ENCODE measurements at places on chromosomes 12 and 14. TPM values are rescaled to one million over a fixed set of nuclear protein-coding genes. Genes with fewer than 3 reads are reported as not detected.

- no peak for DNase-seq
These were observed 2.3 kb downstream of the SMARCC2 start for GRCh38 chr12:56186957-56187356.

DNA sequence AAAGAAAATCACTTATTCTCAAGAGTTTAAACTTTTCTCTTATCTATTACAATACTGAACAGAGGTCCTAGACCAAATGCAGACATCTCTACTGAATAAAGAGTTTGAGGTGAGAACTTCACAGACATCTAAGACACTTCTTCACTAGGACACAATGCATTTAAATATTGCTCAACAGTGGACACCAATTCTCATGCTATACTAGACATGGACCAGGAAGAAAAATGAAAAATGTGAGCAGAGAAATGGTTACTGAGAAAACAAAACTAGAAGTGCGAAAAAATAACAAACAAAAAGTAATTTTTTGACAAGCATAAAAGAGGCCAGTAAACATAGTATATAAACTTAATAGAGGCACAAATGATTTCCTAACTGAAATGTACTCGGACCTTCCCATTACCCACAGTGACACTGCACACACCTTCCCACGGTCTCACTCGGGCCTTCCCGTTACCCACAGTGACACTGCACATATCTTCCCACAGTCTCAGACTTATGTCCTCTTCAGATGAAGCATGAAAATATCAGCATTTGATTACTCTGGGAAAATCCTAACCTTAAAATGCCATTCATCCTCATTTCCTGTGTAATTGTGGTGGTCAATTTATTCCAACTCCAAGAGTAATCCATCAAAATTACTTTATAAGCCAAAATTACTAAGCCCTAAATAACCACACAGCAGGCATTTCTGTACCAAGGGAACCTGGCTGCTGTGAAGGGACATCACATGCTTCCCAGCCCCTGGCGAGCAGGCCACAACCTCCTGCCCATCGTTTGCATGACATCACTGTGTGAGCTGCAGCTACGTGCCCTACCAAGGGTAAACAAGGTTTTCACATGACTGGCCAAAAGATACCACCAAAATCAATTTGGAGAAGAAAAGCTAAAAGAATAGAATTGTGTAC, 6.4 kb downstream of the SLC15A4 start:
- DNase-seq, result peak; percentile 55

GRCh38 chr14:100617410-100618317, 30.4 kb upstream of the BEGAIN start:
- DNase-seq, result no peak

DNA sequence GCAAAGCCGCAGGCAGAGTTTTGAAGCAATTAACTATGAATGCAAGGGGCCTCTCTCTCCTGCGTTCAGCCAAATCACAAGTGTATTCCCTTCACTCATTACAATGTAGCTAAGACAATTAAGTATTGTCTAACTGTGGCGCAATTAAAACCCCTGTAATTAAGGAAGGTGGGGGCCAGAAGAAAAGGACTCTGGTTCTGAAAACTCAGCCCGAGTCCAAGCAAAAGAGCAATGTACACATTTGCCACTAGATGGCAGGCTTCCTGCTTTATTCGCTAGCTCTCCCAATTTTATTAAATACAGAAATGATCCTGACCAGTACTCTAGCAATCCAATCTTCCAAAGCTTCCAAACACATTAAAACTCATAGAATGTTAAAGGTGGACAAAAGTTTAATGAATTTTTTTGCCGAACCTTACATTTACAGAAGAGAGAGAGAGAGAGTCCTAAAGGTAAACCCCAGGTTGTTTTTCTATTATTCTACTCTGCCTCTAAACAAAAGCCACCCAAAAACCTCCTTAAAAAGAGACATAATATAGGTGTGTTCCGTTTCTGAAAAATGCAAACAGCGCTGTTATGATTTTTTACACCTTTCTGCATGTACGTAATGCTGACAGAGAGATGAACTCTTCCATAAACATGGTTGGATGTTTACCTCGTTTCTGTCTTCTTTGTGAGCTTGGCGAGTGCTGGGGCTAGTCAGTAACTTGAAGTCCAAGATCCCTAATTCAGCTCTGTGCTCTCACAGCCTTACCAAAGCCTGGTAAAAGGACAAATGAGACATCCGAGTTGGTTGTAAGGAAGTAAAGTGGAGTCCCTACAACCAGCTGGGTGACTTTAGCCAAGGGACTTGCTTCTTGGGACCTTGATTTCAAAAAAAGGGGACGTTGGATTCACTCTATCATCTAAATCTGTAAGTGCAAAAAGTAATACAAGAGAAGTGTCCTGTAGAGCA, 50.9 kb upstream of the VASH1 start:
- peak; percentile 47 for DNase-seq

GRCh38 chr12:42691991-42692557, 102.5 kb upstream of the PRICKLE1 start:
- DNase-seq, result no peak

GRCh38 chr12:58764100-58764953, 156.0 kb downstream of the LRIG3 start:
- no peak for DNase-seq

GRCh38 chr14:45698462-45699134, 445.6 kb upstream of the MIS18BP1 start:
- peak; percentile 56 for DNase-seq

DNA sequence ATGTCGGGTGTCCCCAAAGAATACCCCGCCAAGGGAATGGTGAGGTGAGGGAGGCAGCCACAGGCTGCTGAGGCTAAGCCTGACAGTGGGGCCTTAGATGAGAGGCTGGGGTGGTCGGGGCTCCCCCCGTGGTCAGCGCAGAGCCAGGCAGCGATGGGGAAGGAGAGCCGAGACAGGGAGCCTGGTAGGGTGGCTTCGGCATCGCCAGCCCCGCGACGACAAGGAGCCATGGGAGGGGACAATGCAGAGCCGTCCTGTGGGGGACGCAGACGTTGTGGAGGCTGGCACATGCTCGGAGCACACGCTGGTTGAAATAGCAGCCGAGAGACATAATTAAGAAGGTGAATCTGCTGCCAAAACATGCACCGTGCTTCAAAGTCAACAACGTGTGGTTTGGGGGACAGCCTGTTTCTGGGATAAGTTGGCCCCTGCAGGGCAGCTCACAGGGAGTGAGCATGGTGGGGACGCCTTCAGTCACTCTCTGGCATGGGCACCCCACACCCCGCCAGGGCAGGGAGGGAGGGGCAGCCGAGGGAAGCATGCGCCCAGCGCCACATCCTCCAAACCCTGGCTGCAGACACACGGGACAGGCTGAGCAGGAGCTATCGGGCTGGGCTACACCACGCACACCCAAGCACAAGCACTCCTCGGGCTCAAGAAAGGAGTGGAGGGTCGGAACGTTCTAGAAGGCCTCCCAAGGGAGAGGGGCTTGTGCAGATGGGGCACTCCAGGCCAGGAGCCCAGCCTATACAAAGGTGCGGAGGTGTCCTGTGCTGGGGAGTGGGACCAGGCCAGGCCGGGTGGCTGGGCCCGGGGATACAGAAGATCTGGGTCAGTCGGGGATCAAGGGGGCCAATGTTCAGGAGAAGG, 66.6 kb upstream of the C14orf180 start:
- DNase-seq, result no peak

DNA sequence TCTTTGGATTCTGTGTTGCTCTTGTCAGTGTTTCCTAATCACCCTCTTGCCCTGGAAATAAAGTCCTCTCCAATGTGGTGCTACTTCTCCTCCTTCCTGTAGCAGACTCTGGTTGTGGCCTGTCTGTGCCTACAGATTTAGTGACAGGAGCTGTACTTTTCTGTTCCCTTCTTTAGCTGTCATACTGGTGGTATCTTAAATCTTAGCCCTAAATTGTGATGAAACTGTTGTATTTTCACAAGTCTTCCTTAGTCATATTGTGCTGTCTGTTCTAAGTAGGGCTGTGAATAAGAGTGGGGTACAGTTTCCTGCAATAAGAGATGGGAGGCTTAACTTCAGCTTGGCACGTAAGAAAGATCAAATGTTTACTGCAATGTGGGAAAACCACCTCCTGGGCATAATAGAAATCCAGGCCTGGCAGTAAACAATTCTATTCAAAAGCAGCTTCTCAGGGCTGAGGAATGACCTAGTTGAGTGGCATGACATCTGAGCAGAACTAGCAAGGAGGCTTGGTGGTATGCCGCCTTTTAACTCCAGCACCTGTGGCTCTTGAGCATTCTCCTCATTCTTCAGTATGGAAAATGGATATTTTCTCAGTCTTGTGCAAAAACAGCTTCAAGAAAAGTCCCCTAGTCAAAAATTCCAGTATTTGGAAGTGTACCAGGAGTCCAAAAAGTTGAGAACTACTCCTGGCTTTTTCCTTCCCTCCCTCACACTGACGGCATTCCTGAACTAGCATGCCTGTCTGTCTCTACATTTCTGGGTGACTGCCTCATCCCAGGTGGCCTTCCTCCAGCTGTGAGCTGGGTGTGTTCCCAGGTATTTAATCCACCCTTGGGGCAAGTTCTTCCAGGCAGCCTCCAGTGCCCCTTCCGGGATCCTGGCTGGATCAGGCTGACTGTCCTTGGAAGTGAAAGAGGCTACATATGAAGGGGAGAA, 19.5 kb downstream of the ANO6 start:
- peak; percentile 91 for DNase-seq

- DNase-seq, result no peak
These were observed 837 bp upstream of the STX2 start for GRCh38 chr12:130839770-130840404.

GRCh38 chr14:53946404-53947093, 10.1 kb downstream of the BMP4 start:
- no peak for DNase-seq

DNA sequence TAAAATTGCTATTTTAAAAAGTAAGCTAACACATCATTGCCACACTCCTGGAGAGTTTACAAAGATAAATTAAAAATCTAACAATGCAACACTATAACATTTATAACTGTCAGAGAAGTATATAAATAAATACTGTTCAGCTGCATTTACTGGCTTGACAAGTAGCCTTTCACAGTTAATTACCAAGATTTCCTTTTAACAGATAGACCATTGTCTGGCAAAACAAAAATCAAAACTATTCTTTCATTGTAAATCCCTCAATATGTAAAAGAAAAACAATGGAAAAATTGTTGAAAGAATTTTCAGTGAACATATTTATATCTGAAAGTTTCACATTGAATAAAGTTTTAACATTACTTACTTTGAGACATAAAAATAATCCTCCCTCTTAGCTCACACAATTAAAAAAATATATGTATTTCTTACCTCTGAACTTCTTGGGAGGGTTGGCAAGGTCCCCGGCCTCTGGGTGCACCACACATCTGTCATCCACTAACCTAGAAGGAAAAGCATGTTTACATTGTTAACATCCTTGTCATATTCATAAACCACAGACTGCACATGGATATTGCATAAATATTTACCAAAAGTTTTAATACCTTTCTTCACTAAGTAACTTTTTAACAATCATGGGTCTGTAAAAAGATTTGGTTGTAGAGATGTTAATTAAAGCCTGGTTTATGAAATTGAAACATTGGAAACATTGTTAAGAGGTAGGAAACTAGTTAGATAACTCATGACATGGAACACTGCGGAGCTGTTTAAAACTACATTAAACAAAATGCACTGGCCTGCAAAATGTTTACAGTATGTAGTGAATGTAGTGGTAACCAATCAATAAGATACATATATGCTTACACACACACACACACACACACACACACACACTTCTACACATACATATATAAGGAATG, 43.0 kb downstream of the ITPR2 start:
- DNase-seq, result peak; percentile 80

GRCh38 chr14:55533960-55534359, 46.0 kb upstream of the KTN1 start:
- DNase-seq, result peak; percentile 91

GRCh38 chr12:96500693-96501092, 11.3 kb downstream of the CFAP54 start:
- no peak for DNase-seq

GRCh38 chr14:76904100-76904739, 78.0 kb downstream of the LRRC74A start:
- peak; percentile 50 for DNase-seq

DNA sequence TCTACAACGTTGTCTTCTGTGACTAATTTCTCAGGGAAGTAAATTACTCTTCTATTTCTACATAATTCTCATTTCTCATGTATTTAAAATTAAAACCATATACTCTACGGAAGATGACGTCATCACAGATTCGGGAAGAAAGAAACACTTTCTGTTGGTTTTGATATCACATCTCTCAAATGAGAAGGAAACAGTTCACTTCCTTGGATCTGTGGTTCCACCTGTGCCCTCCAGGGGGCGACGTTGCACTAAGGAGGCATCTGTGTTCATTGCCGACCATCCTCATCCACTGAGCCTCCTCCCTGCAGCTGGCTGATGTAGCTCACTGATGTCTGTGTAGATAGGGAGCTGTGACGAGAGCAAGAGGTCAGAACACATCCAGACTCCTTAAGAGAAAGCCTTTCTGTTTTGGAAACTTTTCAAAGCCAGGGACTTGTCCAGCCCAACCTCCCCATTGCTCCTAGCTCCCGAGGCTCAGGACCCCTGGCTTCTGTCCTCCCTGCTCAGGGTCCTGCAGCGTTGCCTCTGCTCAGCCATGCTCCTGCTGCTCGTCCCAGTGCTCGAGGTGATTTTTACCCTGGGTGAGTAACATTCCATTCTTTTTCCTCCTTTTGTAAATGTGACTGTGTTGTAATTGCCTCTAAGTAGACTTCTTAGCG, 172.7 kb upstream of the OR4E1 start:
- DNase-seq, result no peak

- peak; percentile 50 for DNase-seq
These were observed 12.9 kb downstream of the SPRYD3 start for GRCh38 chr12:53065975-53066931.

GRCh38 chr12:103884316-103884715, 43.3 kb upstream of the NT5DC3 start:
- peak; percentile 53 for DNase-seq

GRCh38 chr14:82230748-82231147, 697.1 kb upstream of the SEL1L start:
- no peak for DNase-seq

DNA sequence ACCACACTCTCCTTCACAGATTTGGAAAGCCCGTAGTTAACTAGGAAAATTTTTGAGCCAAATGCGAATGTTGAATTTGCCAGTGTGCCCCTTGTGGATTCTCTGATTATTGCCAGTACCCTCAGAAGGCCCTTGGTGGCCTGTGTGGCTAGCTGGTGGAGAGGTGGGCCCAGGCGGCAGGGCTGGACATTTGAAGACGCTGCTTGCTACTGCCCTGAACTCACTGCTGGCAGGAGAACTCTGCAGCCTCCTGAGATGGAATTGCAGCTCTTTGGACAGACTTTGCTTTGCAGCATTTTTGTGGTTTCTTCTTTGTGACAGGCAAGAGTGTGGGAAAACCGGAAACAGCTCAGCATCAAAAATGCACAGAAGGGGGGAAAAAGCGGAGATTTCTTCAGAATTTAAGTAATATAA, 97.6 kb downstream of the TGFB3 start:
- DNase-seq, result peak; percentile 37

The HAL gene
- 0.79 TPM for total RNA-seq

The DAAM1 gene
- total RNA-seq, result 47.2 TPM

The EEA1 gene
- total RNA-seq, result 8.4 TPM

The RGS6 gene
- not detected for total RNA-seq

The CMKLR1 gene
- total RNA-seq, result not detected

The DPF3 gene
- 0.13 TPM for total RNA-seq

The DENND5B gene
- 2.6 TPM for total RNA-seq

The GAPDH gene
- 5,048 TPM for total RNA-seq

Measured in bronchial epithelial cell (primary cell).